Glutamatergic neuron (in vitro differentiated cells): ENCODE measurements at places on chromosomes 5 and 9.

- DNase-seq, result no peak
Measured at GRCh38 chr5:41109186-41109585, 38.0 kb upstream of the MROH2B start.

DNA sequence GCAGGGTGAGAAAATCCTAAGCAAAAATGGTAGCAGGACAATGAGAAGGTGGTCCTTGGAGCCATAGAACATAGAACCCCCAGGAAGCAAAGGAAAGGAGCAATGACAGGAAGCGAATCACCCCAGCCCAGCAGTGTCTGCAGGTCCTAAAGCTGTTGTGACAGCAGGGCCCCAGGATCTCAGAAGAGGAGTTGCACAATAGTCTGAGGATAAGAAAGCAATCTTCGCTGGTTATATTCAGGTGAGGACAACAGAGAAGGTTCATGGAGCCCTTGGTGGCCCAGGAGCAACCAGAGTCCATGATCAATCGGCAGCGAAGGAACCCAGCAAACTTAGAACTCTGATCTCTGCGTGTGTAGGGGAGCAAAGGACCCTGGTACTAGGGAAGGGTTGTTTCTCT, 234.8 kb upstream of the IRX2 start:
- no peak for DNase-seq

DNA sequence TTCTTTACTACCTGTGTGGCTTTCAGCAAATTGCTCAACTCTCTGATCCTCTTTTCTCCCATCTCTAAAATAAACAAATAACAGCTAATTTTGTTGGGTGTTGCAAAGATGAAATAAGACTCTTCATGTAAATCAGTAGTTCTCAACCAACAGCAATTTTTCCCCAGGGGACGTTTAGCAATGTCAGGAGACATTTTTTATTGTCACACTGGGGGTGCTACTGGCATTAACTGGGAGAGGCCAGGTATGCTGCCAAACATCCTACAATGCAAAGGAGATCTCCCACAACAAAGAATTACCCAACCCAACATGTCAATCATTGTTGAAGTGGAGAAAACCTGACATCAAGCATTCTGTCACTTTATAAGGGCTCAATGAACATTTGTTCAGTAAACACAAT, 19.7 kb downstream of the ADRA1B start:
- DNase-seq, result no peak

DNA sequence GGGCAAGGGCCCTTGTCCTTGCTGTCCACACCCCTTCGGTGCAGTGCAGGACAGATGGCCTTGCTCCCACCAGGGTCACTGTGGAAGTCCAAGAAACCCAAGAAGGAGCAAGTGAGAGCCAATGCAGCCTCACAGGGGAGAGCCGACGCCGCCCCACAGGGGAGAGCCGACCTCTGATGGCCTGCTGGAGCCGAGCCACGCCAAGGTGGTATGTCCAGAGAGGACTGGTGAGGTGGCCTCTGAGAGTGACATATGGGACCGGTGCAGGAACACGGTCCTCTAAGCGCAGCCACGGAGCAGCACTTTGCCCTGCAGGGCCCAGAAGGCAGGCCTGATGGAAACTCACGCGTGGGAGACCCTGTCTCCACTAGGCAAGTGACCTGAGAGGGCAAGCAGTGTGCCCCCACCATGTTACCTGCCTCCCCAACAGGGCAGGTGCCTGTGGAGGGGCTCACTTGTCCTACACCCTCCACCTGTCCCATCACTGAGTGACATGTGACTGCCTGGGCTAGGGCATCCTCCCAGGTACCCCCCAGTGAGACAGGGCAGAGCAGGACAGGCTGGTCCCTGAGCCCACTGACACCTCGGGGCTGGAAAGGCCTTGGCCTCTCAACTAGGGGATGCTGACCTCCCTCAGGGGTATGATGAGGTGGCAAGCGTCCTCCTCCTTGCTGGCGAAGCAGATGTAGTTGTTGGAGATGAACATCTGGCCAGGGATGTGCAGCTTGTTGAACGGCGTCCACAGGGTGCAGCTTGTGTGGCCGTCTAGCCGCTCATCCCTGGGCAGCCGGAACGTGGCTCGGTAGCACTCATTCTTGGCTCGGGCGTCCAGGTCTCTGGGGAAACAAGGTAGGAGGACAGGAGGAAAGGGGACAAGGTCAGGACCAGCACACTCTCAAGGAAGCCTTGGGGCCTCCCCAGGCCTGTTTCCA, 16.7 kb downstream of the TBC1D9B start:
- no peak for DNase-seq

DNA sequence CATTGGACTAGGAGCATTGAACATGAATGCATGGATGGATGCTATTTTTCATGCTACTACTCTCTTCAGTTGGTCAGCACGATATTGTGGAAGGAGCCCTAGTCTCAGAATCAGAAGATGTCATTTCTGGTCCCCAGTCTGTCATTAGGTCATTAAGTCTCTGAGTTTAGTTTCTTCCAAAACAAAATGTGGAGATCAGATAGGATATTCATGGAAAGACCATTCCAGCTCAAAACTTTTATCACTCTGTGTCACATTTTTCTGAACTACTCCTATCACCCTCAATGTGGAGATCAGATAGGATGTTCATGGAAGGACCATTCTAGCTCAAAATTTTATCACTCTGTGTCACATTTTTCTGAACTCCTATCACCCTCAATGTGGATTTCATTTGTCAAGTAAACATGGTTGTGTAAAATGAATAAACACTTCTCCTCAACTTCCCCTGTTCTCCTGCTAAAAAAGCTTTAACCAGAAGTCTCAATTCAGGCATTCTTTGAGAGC, 296.8 kb downstream of the MRPS30 start:
- no peak for DNase-seq

- no peak for DNase-seq
Measured at GRCh38 chr5:40046792-40047191, 622.0 kb upstream of the DAB2 start.
